Ovary (tissue), 10 donors: ENCODE measurements at places on chromosomes 7 and 10.

- DNase-seq: no peak
Observed at GRCh38 chr7:1990001-1990670, 242.6 kb downstream of the MAD1L1 start.

DNA sequence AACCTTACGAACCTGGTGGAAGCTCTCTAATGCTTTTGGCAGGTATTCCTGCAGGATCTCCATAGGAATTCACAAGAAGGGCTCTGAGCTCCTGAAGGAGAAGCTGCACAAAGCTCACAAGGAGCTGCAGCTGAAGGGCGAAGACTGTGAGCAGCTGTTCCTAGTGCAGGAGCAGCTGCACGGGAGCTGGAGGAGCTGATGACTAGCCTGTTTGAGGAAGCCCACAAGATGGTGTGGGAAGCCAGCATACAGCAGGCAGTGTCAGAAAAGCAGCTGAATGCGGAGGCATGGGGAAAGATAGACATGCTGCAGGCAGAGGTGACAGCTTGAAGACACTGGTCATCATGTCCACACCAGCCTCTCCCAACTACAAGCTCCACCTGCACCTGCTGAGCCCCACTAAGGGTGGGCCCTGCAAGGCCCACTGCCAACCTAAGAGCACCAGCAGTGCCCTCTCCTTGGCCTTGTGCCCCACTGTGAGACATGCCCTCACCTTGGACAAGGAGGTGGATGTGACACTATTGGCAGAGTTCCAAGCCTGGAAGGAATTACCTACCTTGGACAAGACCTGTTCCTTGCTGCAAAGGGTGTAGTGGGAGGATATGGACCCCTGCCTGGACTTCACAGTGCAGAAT lies 250.6 kb downstream of the BBS9 start:
- DNase-seq: no peak

- no peak for DNase-seq
Observed at GRCh38 chr10:60367431-60367830, 22.2 kb downstream of the ANK3 start.

DNA sequence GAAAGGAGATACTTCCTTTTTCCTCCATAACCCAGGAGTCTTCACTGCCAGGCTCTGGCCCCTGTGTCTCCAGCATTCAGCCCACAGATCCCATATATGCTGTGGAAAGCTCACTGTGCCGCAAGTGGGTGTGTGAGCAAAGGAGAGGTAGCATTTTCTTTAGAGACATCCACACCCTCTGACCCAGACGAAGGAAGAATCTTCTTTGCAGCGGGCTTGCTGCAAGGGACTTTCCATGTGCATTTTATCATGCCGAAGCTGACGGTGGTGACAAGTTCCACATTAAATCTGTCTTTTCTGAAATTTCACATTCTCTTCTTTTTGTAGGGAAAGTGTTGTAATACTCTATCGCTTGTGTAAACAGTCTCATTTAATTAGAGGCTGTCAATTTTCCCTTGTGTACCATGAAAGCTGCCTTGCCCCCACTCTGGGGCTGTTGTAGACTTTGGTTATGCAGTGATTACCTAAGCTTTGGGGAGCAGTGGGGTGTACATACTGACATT lies 409.5 kb downstream of the SUGCT start:
- DNase-seq: no peak

GRCh38 chr10:7439696-7440095 lies 28.9 kb upstream of the SFMBT2 start:
- DNase-seq: no peak

GRCh38 chr10:84235096-84235495 lies 6.2 kb downstream of the LRIT1 start:
- no peak for DNase-seq

- DNase-seq: no peak
Observed at GRCh38 chr10:117646718-117647117, 104.2 kb downstream of the EMX2 start.
